ENCODE measurements at places on chromosomes 5 and 9.

- DNase-seq: no peak
These were observed 49.0 kb upstream of the LMX1B start for GRCh38 chr9:126564716-126565115.

DNA sequence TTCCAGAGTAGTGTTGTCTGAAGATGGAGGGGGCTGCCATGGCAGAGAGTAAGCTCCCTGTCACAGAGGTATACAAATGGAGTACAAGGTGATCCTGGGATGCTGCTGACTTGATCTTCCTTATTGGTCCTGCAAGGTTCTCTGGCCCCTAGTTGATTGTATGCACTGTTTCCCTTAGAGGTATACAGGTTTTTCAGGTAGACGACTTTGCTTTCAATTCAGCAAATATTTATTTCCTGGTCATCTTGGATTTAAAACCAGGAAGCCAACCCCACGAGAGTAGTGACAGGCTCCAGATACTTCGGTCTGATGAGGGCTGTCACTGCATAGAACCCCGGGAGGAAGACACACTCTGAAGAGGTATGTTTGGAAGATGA lies 16.5 kb upstream of the TRIM14 start:
- DNase-seq: no peak

DNA sequence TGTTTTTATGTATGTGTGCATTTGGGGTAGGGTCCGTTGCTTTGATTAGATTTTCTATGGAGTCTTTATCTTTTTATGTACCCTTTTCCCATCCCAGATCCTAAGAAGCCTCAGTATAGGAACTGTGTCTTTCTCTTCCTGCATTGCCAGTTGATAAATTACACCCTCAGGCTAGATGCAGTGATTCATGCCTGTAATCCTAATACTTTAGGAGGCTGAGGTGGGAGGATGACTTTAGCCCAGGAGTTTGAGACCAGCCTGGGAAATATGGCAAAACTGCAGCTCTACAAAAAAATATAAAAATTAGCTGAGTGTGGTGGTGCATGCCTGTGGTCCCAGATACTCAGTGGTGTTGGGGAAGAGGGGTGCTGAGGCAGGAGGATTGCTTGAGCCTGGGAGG lies 40.2 kb downstream of the NLN start:
- DNase-seq: no peak

GRCh38 chr5:56434986-56435385 lies 201.9 kb upstream of the ANKRD55 start:
- no peak for DNase-seq

DNA sequence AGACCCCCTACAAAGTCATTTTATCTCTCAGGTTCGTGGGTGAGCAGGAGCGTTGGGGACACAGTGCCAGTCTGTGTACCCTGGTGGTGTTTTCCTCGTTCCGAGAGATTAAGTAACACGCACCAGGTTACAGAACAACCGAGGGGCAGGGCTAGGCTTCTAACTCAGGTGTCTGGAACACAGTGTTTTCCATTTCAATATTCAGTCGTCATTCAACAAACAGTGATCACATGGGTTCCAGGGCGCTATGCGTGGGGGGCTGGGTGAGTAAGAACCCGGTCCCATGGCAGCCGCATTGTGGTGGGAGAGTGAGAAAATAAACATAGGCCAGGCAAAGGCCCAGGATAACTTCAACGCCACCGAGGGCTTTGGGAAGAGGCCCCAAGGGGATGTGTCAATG lies 55.9 kb upstream of the RNU6ATAC start:
- DNase-seq: no peak

DNA sequence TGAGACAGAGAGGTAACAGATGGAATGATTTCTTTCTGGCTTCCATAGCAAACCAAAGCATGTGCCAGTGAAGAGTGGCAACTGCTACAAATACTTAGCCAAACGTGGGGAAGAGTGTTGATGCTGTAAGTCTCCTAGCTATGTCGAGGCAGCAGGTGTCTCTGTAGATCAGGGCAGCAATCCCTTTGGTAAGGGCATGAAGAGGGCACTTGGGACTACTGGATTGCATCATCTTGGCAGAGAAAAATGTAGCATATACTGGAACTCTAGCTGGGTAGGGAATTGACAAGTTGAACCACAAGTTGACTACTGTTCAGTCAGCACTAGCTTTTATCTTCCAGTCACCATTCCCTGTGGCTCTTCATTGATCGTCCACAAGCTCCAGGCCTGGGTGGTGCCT lies 75.8 kb downstream of the GHR start:
- no peak for DNase-seq

GRCh38 chr5:62268234-62268633 lies 37.8 kb upstream of the KIF2A start:
- DNase-seq: no peak

DNA sequence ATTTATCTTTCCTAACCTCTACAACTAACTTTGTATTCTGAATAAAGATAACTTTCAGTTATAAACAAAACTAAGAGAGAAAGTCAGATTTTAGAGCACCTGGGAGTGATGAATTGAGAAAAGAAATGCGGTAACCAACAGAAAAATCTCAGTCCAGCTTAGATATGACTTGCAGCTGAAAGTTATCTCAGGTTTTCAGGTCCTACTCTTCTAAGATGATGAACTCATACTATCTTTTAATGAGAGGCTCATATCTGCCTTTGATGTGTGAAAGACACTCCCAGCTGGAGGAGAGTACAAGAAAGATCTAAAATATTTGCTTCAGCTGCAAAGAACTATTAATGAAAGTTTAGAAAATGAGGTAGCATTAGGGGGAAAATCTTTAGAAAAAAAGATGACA lies 190.5 kb downstream of the DENND1A start:
- DNase-seq: no peak

GRCh38 chr5:100023536-100023935 lies 511.6 kb upstream of the FAM174A start:
- no peak for DNase-seq

DNA sequence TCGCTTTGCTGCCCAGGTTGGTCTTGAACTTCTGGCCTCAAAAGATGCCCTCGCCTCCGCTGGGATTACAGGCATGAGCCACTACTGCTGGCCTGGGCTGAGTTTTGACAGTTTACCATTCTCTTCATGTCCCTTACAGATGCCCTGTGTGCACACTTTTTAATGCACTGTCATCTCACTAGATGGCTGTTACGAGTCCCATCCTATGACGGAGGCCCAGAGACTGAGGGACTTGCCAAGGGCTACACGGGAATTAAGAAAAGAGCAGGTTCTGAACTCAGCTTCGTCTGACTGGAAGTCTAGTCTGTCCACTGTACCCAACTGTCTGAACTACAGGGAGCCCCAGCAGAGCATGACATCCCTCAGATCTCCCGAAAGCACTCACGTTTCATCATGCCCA lies 63.9 kb downstream of the ARHGEF37 start:
- DNase-seq: no peak

DNA sequence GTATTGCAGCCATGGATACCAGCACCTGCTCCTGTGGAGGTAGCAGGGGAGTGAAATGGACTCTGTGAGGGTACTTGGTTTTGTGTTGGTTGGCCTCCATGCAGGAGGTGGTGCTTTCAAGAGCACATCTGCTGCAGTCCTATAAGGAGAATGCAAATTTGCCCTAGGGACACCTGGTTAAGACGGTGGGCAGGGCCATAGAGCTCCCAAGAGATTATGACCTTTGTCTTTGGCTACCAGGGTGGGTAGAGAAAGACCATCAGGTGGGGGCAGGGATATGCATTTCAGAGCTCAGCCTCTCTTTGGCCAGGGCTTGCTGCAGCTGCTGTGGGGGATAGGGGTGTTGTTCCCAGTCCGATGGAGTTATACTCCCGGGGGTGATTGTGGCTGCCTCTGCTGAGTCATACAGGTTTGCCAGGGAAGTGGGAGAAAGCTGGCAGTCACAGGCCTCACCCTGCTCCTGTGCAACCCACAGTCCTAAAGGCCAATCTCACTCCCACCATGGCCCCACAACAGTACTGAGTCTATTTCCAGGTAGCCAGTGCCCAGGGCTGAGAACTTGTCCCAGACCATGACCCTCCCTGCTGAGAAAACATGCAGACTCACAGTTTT lies 14.0 kb upstream of the PDLIM4 start:
- DNase-seq: no peak

DNA sequence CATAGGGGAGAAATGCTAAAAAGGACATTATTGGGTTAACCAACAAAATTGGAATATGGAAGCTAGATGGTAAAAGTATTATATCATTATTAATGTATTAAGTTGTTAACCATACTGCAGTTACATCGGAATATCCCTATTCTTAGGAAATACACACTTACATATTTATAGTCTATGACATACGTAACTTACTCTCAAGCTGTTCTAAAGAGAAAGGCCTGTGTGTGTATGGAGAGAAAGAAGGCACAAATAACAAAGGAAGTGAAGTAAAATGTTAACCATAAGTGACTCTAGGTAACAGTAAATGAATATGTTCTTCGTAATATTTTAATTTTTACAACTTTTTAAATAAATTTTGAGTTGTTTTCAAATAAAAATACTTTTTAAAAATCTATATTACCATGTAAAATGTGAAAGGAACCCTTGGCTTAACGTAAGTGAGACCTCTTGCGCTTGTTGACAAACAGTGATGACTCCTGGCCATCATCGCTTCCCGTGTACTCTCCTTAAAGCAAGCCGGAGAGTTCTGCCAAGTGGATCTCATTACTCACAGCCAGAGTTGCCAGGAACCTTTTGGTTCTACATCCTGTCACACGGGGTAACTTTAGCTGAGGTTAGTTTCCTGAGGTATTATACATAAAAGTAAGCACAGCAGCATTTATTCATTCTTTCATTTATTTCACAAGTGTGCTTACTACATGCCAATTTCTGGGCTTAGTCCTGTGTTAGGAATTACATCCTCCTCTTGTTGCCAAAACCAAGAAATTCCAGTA lies 165.4 kb downstream of the EPB41L4A start:
- DNase-seq: no peak

GRCh38 chr9:106621313-106622163 lies 241.4 kb upstream of the ZNF462 start:
- DNase-seq: no peak

GRCh38 chr5:52985306-52985705 lies 3.8 kb upstream of the ITGA2 start:
- DNase-seq: no peak

- no peak for DNase-seq
These were observed 71.9 kb upstream of the GRHPR start for GRCh38 chr9:37350486-37351190.

GRCh38 chr9:82168585-82168984 lies 180.0 kb downstream of the SPATA31D1 start:
- no peak for DNase-seq

DNA sequence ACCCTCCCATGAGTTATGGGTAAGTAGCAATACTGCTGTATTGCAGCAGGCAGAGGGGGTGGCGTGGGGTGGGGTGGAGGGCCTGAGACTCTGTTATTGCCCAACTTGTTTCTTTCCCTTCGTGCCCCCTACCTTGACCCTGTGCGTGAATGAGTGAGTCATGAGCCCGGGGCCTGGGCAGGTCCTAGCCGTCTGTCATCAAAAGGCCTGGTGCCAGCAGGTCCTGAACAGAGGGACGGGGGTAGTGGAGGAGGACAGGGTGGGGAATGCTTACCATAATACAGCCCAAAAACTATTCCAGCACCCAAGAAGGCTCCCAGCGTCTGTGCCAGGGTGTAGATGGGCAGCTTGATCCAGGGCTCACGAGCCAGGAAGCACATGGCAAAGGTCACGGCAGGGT lies 4.3 kb downstream of the AQP3 start:
- DNase-seq: no peak

DNA sequence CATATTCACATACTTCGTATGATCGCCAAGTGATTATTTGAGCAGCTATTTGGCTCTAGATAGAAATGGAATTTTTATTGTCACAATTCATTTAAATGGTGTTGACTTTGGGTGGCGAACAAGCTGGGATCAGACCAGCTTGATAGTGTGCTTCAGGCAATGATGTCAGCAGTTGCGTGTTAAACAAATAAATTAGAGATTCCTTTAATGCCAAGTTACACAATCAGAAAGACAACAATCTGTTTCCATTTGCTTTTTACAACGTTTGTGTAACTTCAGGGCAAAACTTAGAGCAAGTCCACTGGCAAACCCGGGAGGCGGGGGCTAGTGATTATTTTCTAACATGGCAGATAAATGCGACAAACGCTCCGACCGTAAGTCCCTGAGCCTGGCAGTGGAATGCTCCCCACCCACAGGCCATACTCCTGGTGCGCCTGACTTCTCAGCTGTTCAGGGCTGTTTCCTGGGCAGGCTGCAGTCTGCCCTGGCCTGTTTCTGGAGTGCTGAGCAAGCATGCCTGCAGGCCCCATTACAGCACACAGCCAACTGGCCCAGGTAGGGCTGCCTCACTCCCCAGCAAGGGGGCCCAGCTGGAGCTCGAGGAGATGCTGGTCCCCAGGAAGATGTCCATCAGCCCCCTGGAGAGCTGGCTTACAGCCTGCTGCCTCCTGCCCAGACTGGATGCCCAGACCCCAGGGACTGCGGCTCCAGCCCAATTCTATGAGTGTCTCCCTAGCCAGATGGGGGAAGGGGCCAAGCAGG lies 88.7 kb downstream of the BASP1 start:
- DNase-seq: no peak

- no peak for DNase-seq
These were observed 37.3 kb upstream of the SLC25A51 start for GRCh38 chr9:37941253-37941652.

DNA sequence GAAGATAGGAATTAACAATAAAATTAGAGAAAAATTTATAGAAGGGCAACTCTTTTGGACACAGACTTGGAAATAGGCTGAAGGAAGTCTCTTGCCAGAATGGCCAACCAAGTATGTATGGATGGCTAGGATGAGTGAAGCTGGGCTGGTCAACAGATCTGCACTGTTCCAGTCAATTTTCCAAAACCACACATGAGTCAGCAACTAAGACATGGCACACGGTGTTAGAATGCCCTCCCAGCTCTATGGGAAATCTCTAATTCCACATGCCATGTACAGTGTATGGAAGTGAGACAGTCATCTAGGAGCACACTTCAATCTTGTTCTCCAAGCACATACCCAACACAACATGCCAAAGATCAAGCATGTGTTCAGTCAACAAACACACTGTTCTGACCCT lies 129.6 kb downstream of the GLIS3 start:
- DNase-seq: no peak

GRCh38 chr9:127021664-127022363 lies 100.6 kb downstream of the ANGPTL2 start:
- DNase-seq: no peak

DNA sequence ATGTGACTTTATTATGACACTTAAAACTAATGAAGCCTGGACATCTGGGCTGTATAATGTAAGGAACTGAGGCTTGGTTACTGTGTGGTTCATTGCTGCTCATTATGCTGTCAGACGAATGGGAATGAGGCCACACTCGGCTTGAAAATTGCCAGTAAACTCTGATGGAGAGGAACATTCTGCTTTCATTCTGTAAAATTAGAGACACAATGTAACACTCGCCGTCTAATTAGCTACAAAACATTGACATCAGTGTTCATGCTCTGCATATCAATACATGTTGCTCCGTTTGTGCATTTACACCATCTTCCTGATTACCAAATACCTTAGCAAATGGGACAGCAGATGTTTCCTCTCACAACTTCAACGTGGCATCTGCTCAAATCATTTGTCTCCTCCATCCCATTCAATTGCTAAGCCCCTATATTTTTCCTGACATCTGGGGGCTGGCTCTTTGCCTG lies 133.0 kb downstream of the SLC28A3 start:
- DNase-seq: no peak

Data from activated T-helper 1 cell treated with Interleukin-2 at 50 U/mL for 16 hours (primary cell).